Anterior cingulate cortex (tissue), 58 donors: ENCODE measurements at places on chromosomes 3 and 15.
A peak's percentile ranks its signal among the peaks of the same experiment; 100 is the strongest.

DNA sequence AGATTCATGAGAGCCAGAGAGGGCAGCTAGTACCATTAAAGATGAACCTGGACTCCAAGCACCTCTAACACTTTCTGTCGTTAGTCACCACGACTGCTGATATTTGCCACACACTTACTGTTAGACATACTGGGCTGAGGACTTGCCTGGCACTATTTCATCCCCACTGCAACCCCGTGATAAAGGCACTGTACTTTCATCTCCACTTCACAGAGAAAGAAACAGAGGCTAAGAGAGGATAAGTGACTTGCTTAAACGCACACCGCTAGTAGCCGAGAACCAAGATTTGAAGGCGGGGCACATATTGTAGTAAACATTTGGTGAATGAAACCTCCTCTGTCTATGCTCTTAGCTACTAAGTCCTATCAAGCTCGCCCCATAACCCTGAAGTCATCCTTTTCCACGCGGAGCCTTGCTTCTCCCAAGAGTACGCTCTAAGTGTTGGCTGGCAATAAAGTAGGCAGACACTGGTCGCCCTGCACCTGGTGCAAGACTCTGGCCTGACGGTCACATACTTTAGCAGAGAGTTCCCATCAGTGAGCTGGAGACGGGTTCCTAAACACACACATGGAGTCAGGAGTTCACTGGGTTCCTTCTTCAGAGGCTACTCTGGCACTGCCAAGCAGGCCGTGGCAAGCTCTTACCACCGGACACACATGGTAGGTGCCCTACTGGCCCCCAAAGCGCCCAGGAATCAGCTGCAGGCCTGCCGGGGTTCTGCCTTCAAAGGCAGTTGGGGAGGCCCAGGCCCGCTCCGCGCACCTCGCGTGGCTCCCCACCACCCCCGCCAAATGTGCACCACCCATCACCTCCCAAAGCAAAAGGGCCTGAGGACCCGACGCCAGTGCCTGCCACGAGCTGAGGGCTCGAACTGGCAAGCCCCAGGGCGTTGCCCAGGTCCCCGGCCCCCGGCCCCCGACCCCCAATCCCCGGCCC lies 951 bp downstream of the POMGNT2 start:
- DNase-seq, result no peak

DNA sequence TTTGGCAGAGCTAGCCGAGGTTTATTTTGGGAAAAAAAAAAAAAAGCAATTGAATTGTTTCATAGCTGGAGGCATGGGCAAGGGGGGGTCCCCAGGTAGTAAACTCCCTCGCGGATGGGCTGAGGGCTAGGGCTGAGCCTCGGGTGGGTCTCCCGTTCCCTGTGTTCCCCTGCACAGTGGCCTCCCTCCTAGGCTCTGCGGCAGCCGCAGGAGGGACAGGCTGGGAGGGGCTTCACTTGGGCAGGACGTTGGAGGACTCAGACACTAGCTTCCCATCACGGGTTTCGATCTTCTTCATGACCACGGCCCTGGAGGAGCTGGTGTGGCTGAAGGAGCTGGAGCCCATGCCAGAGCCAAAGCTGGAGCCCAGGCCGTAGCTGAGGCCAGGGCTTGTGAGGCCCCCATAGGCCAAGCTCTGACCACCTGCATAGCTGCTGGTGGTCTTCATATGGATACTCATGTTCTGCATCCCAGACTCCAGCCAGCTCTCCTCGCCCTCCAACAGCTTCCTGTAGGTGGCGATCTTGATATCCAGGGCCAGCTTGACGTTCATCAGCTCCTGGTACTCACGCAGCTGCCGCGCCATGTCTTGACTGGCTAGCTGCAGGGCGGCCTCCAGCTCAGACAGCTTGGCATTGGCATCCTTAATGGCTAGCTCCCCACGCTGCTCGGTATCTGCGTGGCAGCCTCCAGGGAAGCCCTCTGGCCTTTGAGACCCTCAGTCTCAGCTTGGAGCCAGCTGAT lies 64.0 kb upstream of the CDAN1 start:
- no peak for DNase-seq

- no peak for DNase-seq
Measured at GRCh38 chr3:69690-70089, 126.9 kb upstream of the CHL1 start.

DNA sequence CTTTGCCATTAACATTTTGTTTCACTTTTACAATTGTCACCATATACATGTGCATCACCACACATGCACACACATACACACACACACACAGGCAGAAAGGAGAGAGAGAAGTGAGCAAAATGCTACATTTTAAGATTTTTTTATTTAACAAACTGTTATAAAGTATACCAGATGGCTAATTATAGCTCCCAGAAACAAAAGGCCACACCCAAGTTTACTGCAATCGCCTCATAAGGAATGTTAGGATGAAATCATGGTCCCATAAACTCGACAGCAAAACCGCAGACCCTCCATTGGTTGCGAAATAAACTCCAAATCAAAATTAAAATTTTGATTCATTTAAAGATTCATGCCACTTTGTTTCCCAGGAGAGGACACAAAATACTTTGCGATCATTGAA lies 16.1 kb upstream of the C15orf61 start:
- no peak for DNase-seq

GRCh38 chr3:44074181-44074580 lies 167.5 kb upstream of the TOPAZ1 start:
- no peak for DNase-seq

- no peak for DNase-seq
Measured at GRCh38 chr3:138165061-138165460, 9.7 kb downstream of the DBR1 start.

GRCh38 chr3:186241910-186242821 lies 119.9 kb downstream of the DGKG start:
- peak; percentile 35 for DNase-seq

- DNase-seq, result no peak
Measured at GRCh38 chr15:47188758-47189507, 528.4 kb upstream of the SEMA6D start.

DNA sequence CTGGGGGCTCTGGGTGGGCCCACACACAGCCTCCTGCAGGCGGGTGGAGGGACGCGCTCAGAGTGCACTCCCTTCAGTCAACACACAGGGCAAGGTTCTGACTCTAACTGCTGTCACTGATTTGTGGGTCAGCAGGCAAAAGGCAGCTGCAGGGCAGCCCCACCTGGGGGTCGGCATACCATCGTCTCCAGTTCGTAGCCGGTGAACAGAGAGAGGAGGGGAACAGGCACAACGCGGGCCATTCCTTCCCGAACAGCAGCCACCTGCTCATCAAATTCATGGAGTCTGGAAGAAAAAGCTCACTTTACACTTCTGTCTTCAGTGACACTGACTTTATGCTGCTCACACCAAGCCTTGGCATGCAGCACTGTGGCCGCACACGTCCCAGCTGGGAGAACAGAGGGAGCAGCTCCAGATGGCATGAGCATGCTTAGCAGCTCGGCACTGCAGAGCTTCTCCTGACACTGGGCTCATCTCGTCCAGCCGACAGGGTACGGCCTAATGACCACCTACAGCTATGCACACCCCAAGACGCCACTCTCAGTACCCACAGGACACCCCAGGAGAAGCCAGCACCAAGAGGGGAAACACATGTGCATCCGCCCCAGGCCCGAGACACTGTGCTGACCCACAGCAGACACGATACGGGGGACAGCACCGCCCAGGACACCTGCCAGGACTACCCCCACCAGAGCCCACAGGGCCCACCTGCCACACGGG lies 14.4 kb upstream of the OCA2 start:
- DNase-seq, result no peak

GRCh38 chr3:103052236-103052830 lies 617.5 kb downstream of the ZPLD1 start:
- DNase-seq, result no peak

- peak; percentile 37 for DNase-seq
Measured at GRCh38 chr15:83559310-83559966, 94.5 kb upstream of the ADAMTSL3 start.

DNA sequence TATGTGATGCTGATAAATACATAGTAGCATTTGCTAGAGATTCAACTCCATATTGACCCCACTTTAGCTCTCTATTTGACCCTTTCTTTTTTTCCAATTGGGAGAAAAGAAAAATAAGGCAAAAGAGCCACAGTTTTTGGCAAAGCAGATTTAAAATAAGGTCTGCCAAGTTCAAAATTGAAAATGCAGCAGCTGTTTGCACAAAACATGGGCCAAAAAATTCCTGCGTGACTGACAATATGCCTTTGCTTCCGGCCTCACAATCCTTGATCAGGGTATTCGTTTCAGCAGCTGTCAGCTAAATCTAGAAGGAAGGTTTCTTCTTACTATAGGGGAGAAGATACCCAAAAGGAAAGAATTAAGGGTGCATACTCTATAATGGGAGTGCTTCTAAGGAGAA lies 563.5 kb upstream of the CCDC54 start:
- no peak for DNase-seq

DNA sequence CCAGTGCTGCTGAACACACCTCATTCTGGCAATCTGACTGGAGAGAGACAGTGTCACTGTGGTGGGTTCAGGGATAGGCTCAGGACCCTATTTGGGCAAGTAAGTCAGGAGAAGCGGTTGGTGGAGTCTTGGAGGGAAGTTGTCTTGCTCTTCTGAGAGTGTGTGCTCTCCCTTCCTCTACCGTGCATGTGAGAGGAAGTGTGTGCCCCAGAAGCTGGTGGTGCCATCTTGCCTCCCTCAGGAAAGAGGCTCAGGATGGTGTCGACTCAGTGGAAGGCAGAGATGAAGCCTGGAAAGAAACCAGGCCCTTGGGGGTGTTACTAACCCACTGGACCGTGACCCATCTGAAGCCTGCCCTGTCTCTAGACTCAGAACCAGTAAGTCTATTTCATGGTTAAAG lies 6.8 kb upstream of the RARRES1 start:
- no peak for DNase-seq

- DNase-seq, result no peak
Measured at GRCh38 chr15:37102305-37103162, 2.2 kb upstream of the MEIS2 start.

GRCh38 chr3:72247126-72247525 lies 462.2 kb upstream of the PROK2 start:
- DNase-seq, result no peak

- DNase-seq, result no peak
Measured at GRCh38 chr15:80744826-80745225, 34.3 kb upstream of the CEMIP start.
